Effector memory CD4-positive, alpha-beta T cell (primary cell): ENCODE measurements at places on chromosomes 12 and 14.

GRCh38 chr14:22836301-22837113, at the start of gene MMP14:
Gene MMP14 (plus strand): TSS chr14:22836585. CDS start chr14:22836818, 233 bp downstream.
- H3K4me1 ChIP-seq, result peaks cover 6% of the 10 kb centered on the region
- peak within 1 kb of the TSS; percentile 42 for H3K4me3 ChIP-seq
- peaks cover 19% of the 10 kb centered on the region for H3K27me3 ChIP-seq
- peaks cover 16% of the 10 kb centered on the region for H3K36me3 ChIP-seq
- no peak within 1 kb of the TSS for H3K27ac ChIP-seq
- DNase-seq, result no peak

DNA sequence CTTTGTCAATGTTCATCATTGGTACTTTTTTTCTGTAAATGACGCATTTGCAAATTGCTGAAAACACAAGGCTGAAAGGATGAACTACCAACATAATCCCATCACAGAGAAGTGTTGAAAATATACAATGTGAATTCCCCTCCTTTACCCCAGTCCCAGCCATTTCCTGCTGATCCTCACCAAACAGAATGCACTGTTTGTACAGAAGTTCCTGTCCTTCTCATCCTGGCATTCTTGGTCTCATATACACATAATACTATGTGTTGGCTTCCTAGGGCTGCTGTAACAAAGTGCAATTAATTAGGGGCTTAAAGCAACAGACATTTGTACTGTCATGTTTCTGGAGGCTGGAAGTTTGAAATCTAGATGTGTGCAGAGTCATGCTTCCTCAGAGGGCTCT, 836.2 kb upstream of the MGAT4C start:
- no peak overlapping the region for H3K4me3 ChIP-seq
- H3K27me3 ChIP-seq, result no peaks in the 10 kb centered on the region
- H3K36me3 ChIP-seq, result no peaks in the 10 kb centered on the region
- no peak overlapping the region for H3K27ac ChIP-seq
- no peaks in the 10 kb centered on the region for H3K4me1 ChIP-seq
- DNase-seq, result no peak

GRCh38 chr14:100214770-100215083, 24.2 kb upstream of the YY1 start:
- no peaks in the 10 kb centered on the region for H3K36me3 ChIP-seq
- peak overlapping the region; percentile 87 for H3K4me3 ChIP-seq
- H3K27me3 ChIP-seq, result no peaks in the 10 kb centered on the region
- DNase-seq, result no peak

DNA sequence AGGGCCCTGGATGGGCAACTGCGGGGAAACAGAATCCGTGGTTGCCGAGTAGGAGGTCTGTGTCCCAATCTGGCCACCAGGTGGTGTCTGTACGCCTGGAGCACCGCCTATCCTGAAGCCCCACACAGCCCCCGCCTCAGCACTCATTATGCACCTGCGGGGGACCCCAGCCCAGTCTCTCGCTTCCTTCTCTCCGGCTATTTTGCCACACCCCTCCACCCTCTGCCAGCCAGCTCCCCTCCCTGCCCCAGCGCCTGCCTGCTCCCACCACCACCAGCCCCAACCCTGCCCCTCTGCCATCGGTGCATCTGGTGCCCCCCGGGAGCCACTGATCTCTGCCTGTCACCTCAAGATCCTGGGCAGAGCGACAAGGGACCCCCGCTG, 2.2 kb upstream of the NXPH4 start:
- no peaks in the 10 kb centered on the region for H3K36me3 ChIP-seq
- no peak for DNase-seq
- no peak overlapping the region for H3K27ac ChIP-seq
- peaks cover 41% of the 10 kb centered on the region for H3K4me1 ChIP-seq
- no peak overlapping the region for H3K4me3 ChIP-seq

GRCh38 chr14:105474483-105475268, at the start of gene CRIP2:
Gene CRIP2 (plus strand): TSS chr14:105474821. CDS start chr14:105474863, 42 bp downstream.
- H3K36me3 ChIP-seq, result peaks cover 3% of the 10 kb centered on the region
- no peaks in the 10 kb centered on the region for H3K27me3 ChIP-seq

GRCh38 chr12:89346741-89347324, 5.5 kb downstream of the DUSP6 start:
- H3K27ac ChIP-seq, result no peak overlapping the region
- no peak overlapping the region for H3K4me3 ChIP-seq
- no peaks in the 10 kb centered on the region for H3K36me3 ChIP-seq
- no peak for DNase-seq

GRCh38 chr14:77838831-77839511, 39.1 kb downstream of the ADCK1 start:
- DNase-seq, result no peak
- H3K36me3 ChIP-seq, result no peaks in the 10 kb centered on the region
- no peak overlapping the region for H3K4me3 ChIP-seq
- no peaks in the 10 kb centered on the region for H3K4me1 ChIP-seq
- H3K27ac ChIP-seq, result no peak overlapping the region

GRCh38 chr14:64973026-64973442, 898 bp upstream of the RAB15 start:
- no peaks in the 10 kb centered on the region for H3K27me3 ChIP-seq
- no peaks in the 10 kb centered on the region for H3K36me3 ChIP-seq
- no peak overlapping the region for H3K4me3 ChIP-seq
- DNase-seq, result no peak
- no peak overlapping the region for H3K27ac ChIP-seq

DNA sequence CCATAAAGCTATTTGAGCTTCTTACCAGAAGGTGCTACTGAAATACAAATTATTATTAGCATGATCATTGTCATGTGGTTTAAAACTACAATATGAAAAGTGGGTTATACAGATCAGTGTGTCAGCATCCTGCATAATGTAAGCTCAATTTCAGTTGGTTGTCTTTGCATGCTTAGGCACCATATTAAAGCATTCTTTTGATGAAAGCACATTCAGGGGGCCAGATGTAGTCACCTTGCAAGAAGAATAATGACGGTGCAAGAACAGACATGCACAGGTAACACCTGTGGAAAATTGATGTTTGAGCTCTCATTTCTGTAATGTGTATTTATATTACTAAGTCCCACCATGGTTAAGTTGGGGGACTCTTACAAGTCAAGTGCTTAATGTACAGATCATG, 123.9 kb downstream of the PAX9 start:
- H3K36me3 ChIP-seq, result no peaks in the 10 kb centered on the region
- no peak overlapping the region for H3K4me3 ChIP-seq
- no peak for DNase-seq
- no peaks in the 10 kb centered on the region for H3K27me3 ChIP-seq
- H3K27ac ChIP-seq, result no peak overlapping the region

GRCh38 chr14:36879558-36879957, 217.9 kb downstream of the PAX9 start:
- H3K36me3 ChIP-seq, result no peaks in the 10 kb centered on the region
- no peak overlapping the region for H3K4me3 ChIP-seq
- H3K27me3 ChIP-seq, result no peaks in the 10 kb centered on the region
- no peak overlapping the region for H3K27ac ChIP-seq

DNA sequence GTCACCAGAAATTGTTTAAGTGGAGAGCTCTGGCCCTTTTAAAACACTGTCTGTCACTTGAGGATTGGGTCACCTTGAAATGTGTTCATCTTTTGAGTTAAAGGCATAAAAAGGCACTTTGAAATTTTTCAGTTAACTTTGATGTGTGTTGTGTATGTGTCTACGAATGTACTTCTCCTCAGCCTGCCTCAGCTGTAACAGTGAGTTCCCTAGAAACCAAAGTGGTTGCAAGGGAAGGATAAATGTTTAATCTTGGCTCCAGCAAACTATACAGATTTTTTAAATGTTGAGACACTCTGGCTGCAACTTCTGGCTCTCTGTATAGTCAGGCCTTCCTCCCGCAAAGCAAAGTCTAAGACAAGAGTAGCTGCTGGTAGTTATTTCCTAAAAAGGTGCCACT, 8.3 kb downstream of the DERA start:
- no peaks in the 10 kb centered on the region for H3K36me3 ChIP-seq
- no peaks in the 10 kb centered on the region for H3K4me1 ChIP-seq
- no peak overlapping the region for H3K4me3 ChIP-seq
- no peak overlapping the region for H3K27ac ChIP-seq

DNA sequence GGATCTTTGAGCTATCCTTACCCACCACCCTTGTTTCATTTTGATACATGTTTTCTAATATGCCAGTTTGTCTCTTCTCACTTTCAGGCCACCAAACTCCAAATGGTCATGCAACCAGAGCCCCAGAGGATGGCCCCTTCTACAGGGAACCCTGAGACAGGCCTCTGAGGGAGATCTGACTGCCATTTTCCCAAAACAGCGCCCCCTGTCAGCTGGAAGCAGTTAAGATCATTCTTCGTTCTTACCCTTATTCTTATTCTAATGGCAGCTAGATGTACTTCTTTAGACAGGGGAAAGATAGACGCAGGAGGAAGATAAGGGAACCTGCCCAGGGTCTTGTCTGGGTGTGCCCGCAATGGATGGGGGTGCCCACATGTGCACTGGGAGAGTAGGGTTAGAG, 38.4 kb downstream of the C12orf56 start:
- no peaks in the 10 kb centered on the region for H3K4me1 ChIP-seq
- no peak for DNase-seq
- H3K27ac ChIP-seq, result no peak overlapping the region
- no peak overlapping the region for H3K4me3 ChIP-seq
- no peaks in the 10 kb centered on the region for H3K36me3 ChIP-seq

DNA sequence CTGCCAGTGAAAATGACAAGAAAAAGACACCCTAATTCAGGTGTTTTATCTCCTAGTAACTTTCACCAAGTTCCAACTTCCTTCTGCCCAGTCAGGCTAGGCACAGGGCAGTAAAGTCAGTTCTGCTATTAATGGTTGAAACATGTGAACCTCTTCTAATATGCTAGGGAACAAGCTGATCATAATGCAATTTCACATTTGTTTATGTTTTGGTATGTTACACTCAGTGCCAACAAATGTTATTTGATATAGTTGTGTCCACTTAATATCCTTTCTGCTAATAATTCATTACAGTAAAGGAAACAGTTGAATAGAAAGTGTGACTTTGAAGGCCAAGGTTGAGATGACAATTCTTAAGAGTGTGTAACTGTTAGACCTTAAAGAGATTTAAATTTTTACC, 17.2 kb downstream of the NT5DC3 start:
- no peaks in the 10 kb centered on the region for H3K27me3 ChIP-seq
- no peaks in the 10 kb centered on the region for H3K4me1 ChIP-seq
- H3K4me3 ChIP-seq, result no peak overlapping the region
- DNase-seq, result no peak
- H3K27ac ChIP-seq, result no peak overlapping the region

- peaks cover 14% of the 10 kb centered on the region for H3K36me3 ChIP-seq
- peaks cover 39% of the 10 kb centered on the region for H3K4me1 ChIP-seq
- no peaks in the 10 kb centered on the region for H3K27me3 ChIP-seq
- peak within 1 kb of the TSS; percentile 94 for H3K27ac ChIP-seq
- DNase-seq, result peak; percentile 82
Measured at GRCh38 chr12:56338308-56339157, at the start of gene IL23A. Gene IL23A (plus strand): TSS chr12:56338884. CDS start chr12:56339045, 161 bp downstream.

- DNase-seq, result no peak
- no peaks in the 10 kb centered on the region for H3K27me3 ChIP-seq
- no peak overlapping the region for H3K27ac ChIP-seq
- H3K4me1 ChIP-seq, result no peaks in the 10 kb centered on the region
- H3K4me3 ChIP-seq, result no peak overlapping the region
Measured at GRCh38 chr14:106670011-106670410, 1143.6 kb downstream of the TMEM121 start.

DNA sequence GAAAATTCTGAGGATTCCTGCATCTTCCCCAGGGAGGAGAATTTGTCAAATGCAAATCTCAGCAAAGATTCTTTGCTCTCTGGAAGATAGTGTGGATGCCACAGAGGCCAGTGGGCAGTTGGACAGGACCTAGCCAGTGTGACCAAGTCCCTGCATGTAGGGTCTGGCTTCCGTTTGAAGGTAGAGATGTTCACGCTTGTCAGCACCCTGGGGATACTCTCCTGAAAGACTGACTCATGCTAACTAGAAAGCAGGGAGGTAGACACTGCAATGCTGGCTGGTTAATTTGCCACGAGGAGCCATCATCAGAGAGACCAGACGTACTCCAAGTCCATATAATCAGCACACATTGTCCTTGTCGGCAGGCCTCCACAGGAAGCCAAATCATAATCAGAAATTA, 130.1 kb downstream of the SAMD4A start:
- H3K27me3 ChIP-seq, result no peaks in the 10 kb centered on the region
- H3K36me3 ChIP-seq, result no peaks in the 10 kb centered on the region
- no peak overlapping the region for H3K4me3 ChIP-seq
- DNase-seq, result no peak

- H3K4me3 ChIP-seq, result no peak overlapping the region
- H3K27ac ChIP-seq, result no peak overlapping the region
Measured at GRCh38 chr14:92846162-92846897, 52.2 kb downstream of the GOLGA5 start.

- no peaks in the 10 kb centered on the region for H3K27me3 ChIP-seq
- no peak overlapping the region for H3K27ac ChIP-seq
Measured at GRCh38 chr14:57816568-57817284, 49.2 kb downstream of the SLC35F4 start.

DNA sequence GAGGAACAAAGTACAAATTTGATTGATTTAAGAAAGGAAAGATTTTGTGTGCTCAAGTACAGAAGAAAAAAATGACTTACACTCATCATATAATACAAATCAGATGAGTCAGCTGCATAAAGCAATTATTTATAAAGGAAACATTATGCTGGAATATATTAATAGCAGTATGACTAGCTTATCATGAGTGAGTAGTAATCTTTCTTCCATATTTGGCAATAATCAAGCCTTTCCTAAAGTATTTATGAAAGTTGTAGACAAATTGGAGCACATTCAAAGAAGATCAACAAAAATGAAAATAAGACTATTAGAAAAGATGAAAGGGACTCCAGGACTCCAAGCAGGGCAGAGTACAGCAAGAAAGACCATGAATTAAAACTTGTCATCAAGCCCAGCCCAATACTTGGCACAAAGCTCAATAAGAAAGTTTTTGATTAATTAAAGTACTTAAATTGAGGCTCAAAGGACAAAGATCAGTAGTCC, 32.8 kb downstream of the CCER1 start:
- no peak overlapping the region for H3K4me3 ChIP-seq
- H3K27me3 ChIP-seq, result no peaks in the 10 kb centered on the region
- H3K36me3 ChIP-seq, result no peaks in the 10 kb centered on the region
- DNase-seq, result no peak
- H3K27ac ChIP-seq, result no peak overlapping the region

- no peaks in the 10 kb centered on the region for H3K27me3 ChIP-seq
- peaks cover 33% of the 10 kb centered on the region for H3K36me3 ChIP-seq
- H3K4me1 ChIP-seq, result peaks cover 40% of the 10 kb centered on the region
- peak; percentile 28 for DNase-seq
Measured at GRCh38 chr12:53217051-53217930, 10.2 kb upstream of the ITGB7 start.

DNA sequence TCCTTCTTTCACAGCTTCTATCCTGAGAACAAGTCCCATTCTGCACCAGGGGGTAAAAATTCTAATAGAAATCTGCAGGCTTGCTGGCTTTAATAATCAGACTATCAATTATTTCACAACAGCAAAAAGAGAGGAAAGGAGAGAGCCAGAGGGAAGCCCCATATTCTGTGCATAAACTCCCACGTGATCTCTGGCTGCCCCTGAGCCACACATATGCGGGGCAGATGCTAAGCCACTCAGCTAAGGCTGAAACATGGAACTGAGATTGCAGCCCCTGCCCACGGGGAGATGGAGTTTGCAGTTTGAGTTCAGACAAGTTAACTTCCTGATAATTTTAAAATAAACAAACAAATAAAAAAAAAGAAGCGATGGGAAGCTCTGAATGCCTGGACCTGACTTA, 254.4 kb upstream of the CCDC196 start:
- H3K4me1 ChIP-seq, result no peaks in the 10 kb centered on the region
- no peak overlapping the region for H3K4me3 ChIP-seq
- H3K36me3 ChIP-seq, result no peaks in the 10 kb centered on the region
- H3K27me3 ChIP-seq, result peaks cover 4% of the 10 kb centered on the region
- H3K27ac ChIP-seq, result no peak overlapping the region

GRCh38 chr12:132343294-132344004, 14.1 kb upstream of the GALNT9 start:
- no peak for DNase-seq
- H3K4me3 ChIP-seq, result no peak overlapping the region
- H3K27me3 ChIP-seq, result no peaks in the 10 kb centered on the region
